ENCODE measurements at places on chromosomes 3 and 15.
A peak's percentile ranks its signal among the peaks of the same experiment; 100 is the strongest.

GRCh38 chr3:52529376-52530333 is 4.0 kb downstream of the NT5DC2 start:
- DNase-seq: no peak

DNA sequence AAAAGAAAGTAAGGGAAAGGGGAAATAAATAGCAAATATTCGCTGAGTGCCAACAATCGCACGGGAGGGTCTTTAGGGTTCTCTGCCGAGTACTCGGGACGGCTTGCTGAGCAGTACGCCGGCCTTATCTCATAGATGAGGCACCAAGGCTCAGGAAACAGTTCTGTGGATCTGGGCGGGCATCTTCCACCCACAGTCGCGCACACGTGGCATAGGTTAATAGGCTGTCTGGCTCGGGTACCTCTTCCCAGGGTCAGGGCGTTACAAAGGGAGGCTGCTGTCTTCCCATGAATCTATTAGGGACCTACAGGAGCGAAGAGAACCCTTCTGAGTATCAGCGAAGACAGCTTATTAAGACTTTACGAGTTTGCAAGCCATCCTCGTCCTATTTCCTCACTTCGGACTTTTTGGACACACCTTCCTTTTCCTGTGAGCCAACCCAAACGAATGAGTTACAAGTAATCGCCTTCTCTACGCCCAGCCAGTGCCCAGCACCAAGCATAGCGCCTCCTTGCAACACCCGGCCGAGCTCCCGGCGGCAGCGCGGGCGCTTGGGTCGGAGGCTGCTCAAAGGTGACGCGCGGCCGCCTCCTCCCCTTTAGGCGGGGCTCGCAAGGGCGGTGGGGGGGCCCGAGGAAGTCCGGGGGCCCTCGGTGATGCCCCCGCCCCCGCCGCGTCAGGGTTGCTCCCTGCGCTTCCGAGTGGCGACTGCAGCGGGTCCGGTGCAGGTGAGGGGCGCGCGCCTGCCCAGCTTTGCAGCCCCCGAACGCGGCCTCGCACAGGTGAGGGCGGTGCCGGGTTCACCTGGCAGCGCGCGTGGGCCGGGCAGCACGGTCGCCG is at the start of gene MCTP2:
Gene MCTP2, plus strand, starts transcription at position 679 of the 840 bp plus-strand sequence. CDS start 66,705 bp downstream, outside the sequence.
- peak; percentile 65 for DNase-seq

GRCh38 chr3:135020181-135020580 is 225.1 kb downstream of the EPHB1 start:
- DNase-seq: no peak

DNA sequence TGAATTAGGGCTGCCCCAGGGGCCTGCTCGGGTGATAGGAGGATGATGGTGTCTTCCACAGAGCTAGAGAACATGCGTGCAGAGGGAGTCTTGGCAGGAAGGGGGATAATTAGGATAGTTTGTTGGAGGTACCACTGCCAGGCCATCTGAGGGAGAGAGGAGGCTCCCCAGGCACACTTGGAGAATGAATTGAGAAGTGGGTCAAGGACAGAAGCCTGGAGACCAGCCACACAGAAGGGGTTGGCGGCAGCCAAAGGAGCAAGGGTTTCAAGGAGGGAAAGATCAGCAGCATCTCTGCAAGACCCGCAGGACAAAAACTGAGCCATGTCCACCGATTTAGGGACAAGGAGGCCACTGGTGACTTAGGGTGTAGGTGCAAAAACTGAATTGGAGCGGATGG is 6.9 kb downstream of the SLC28A1 start:
- no peak for DNase-seq

- DNase-seq: no peak
Observed at GRCh38 chr15:65006876-65007275, 17.2 kb upstream of the SPG21 start.

GRCh38 chr3:172034786-172035685 is 4.3 kb upstream of the FNDC3B start:
- peak; percentile 25 for DNase-seq

GRCh38 chr3:178522200-178523052 is 13.8 kb upstream of the KCNMB2 start:
- no peak for DNase-seq

DNA sequence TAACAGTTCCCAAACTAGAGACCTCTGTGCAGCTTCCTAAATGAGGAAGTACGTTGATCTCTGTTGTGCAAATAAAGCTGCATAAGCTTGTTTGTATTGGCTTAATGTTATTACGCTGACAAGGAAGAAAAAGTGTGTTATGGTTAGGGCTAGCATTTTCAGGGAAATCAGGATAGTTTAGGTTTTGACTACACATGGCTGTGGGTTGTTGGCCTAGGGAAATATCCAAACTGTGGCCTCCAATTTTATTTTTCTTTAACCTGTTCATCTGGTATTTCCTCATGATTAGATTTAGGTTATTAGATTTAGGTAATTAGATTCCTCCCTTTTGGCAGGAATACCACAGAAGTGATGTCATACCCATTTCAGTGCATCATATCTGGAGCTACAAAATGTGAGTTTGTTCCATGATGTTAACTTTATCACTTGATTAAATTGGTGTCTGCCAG is 8.7 kb upstream of the MCCC1 start:
- no peak for DNase-seq

- DNase-seq: no peak
Observed at GRCh38 chr15:64571857-64572291, 111.5 kb downstream of the ZNF609 start.

DNA sequence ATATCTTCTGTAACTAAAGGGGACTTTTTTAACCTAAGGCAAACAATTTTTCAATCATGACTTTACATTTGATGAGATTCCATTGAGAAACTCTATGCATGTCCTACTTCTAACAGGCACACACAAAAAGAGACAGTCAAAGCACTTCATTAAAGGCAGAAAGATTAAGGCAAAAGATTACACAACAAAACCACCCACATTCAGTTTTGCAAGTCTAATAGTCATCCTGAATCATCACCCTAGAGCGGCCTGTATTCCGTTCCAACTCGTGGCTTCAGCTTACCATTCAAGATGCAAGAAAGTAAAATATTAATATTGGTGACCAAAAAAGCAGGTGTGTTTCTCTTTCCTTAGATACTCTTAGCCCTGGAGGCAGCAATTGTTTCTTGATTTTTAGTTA is 205.9 kb downstream of the P3H2 start:
- DNase-seq: peak; percentile 83
